ENCODE measurements at places on chromosomes 6 and 20.

- DNase-seq = no peak
Measured at GRCh38 chr6:761997-762396, 69.1 kb upstream of the EXOC2 start.

GRCh38 chr20:34525342-34525708 is 9.1 kb downstream of the DYNLRB1 start:
- DNase-seq = no peak

DNA sequence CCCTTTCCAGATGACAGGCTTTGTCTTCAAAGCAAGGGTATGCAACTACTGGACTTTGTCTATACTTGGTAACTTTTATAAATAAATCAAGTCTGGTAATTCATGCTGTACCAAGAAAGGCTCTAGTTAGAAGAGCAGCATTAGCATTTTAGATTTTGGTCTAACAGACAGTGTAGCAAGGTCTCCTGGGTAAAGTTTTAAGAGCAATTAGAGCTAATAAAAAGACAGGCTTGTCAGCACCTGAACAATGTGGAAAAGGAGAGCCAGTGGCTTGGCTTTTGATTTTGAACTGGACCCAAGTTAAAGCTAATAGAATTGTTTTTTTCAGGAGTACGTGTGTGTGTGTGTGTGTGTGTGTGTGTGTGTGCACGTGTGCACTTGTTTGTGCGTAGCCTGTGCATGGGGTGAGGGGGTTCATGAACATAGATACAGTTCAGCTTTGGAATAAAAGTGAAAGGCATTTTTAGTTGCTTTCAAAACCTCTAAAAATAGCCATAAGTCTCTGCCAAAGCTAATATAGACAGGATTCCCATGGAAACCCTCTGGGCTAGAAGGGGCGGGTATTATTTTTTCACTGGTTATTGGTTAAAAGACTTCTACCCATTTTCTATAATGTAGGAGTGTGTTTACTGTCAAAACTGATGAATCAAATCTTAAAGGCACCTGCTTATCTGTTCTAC is 138.4 kb downstream of the KCNQ5 start:
- DNase-seq = no peak

DNA sequence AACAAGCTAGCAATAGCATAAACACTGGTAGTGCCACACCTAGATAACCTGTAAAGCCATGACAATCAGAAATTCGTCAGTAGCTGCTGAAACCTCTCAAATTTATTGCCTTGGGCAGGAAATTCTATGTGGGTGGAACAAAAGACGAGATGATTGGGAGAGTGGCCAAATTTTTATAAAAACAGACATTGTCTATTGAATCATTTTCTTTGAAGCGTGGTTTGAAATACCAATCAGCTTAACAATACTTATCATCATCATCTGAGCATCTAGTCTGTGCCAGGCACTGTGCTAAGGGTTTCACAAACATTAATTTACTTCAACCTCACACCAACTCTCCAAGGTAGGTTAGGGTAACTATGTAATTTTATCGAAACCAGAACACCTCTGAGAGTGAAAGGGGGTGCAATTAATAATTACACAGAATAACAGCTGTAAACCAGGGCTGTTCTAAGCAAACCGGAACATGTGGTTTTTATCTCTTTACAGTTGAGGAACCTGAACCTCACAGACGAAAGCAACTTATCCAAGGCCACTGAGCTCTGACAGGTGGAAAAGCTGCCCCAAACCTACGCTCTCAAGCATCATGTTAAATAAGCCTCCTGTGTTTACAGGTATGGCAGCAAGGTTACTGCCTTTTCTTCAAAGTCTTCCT is 43.4 kb downstream of the NHSL1 start:
- DNase-seq = no peak

GRCh38 chr20:17910828-17911294 is 57.7 kb downstream of the SNX5 start:
- DNase-seq = no peak

- no peak for DNase-seq
Measured at GRCh38 chr20:19223640-19224039, 11.2 kb downstream of the SLC24A3 start.

GRCh38 chr6:14095437-14095836 is 22.1 kb upstream of the CD83 start:
- no peak for DNase-seq

DNA sequence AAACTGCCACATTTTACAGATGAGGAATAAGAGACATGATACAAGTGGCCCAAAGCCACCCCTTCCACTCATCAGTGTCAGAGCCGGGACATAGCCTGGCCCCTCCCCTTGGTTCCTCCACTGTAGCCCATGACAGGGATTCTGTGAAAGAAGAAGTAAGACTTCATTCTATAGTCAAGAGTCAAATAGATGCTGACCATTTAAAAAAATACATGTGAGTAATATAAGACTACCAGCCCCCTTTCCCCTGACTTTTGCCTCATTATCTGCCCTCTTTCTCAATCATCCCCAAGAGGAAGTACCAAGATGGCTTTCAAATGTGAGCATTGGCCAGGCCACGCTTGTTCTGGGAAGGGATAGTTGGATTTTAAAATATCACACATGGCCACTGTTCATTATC is 57.8 kb upstream of the TAB2 start:
- no peak for DNase-seq

DNA sequence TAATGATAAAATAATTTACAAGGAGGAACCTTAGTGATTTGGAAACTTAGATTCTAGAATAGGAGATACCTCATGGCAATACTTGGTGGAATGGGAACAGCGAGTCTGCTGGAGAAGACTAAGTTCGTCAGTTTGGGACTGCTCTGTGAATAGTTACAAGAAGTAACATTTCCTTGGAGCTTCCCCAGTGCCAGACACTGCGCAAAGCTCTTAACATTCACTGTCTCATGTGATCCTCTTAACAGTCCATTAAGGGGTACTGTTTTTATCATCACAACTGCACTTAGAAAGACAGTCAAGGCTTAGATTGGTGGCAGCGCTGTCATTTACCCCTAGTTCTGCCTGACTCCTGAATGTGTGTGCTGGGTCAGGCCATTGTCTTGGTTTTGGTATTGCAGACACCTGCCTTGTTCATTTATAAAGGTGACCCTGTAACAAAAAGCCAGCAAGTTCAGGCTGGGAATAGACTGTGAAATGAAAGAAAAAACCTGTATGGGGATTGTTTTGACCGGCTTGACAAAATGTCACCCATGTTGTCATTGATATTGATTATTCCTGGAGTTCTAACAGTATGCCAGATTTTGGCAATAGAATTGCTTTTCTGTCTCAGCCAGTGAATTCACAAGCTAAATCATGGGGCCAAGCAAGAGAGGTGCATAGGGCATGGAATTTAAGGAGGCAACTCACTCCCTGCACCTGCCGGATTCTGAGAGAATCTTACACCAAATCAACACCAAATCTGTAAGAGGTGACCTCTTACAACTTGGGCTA is 118.4 kb downstream of the SASH1 start:
- no peak for DNase-seq

- DNase-seq = no peak
Measured at GRCh38 chr6:166596776-166597507, 10.5 kb upstream of the RAMACL start.

- DNase-seq = no peak
Measured at GRCh38 chr6:35427851-35428321, 24.3 kb upstream of the FANCE start.

- no peak for DNase-seq
Measured at GRCh38 chr6:132843316-132844035, 29.1 kb downstream of the RPS12 start.

DNA sequence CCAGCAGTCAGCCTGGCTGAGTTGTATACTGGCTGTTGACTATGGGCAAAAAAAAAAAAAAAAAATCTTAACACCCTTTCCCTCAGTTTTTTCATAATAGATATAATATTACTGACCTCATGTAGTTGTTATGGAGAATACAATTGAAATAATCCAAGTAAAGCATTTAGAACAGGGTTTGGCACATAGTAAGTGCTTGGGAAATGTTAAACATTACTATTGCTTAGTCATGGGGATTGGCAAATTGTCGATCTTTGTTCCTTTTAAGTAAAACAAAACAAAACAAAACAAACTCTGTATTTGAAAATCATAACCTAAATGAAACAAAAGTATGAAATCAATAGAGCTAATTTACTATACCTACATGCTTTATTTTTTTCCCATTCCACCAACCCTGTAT is 458.4 kb downstream of the GRIK2 start:
- no peak for DNase-seq

- no peak for DNase-seq
Measured at GRCh38 chr6:54204921-54205591, 93.8 kb downstream of the MLIP start.

DNA sequence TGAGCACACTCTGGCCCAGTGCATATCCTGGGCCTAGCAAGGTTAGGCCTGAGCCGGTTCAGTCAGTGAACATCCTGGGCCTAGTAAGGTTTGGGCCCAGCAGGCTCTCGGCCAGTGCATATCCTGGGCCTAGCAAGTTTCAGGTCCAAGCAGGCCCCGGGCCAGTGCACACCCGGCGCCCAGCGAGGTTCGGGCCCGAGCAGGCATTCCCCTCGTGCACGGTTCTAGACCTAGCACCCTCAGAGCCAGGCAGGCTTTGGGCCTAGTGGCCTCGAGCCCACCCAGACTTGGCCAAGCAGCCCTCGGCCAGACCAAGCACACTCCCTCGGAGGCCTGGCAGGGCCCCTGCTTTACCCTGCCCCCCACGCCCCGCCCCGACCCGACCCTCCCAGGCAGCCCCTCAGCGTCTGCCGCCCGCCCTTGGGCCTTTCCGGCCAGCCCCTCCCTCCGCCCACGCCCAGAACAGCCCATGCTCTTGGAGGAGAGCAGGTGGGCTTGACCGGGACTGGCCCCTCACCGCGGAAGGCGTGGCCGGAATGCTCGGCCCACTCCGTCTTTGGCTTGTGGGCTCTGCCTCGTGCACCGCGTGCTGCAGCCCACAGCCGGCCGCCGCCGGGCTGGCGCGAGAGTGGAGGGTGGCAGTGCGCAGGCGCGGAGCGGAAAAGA is at the start of gene CTCFL:
TSS of gene CTCFL (minus strand) at position 630 of the 666 bp plus-strand sequence. CDS start 935 bp downstream, outside the sequence.
- DNase-seq = no peak

GRCh38 chr6:33860706-33861474 is 57.1 kb upstream of the MLN start:
- DNase-seq = no peak

DNA sequence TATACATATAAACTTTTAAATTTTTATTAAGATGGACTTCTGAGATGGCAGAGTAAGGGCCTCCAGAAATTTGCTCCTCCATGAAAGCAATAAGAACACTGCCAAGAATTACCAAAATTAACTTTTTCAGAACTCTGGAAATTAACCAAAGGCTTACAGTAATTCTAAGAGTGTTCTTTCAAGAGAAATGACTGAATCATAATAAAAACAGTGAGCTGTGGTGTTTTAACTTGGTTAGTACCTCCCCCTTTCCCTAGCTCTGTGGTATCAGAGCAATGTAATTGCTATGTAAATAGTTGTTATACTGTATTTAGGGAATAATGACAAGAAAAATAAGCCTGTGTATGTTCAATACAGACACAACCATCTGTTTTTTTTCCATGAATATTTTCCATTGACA is 19.0 kb downstream of the HECA start:
- no peak for DNase-seq

DNA sequence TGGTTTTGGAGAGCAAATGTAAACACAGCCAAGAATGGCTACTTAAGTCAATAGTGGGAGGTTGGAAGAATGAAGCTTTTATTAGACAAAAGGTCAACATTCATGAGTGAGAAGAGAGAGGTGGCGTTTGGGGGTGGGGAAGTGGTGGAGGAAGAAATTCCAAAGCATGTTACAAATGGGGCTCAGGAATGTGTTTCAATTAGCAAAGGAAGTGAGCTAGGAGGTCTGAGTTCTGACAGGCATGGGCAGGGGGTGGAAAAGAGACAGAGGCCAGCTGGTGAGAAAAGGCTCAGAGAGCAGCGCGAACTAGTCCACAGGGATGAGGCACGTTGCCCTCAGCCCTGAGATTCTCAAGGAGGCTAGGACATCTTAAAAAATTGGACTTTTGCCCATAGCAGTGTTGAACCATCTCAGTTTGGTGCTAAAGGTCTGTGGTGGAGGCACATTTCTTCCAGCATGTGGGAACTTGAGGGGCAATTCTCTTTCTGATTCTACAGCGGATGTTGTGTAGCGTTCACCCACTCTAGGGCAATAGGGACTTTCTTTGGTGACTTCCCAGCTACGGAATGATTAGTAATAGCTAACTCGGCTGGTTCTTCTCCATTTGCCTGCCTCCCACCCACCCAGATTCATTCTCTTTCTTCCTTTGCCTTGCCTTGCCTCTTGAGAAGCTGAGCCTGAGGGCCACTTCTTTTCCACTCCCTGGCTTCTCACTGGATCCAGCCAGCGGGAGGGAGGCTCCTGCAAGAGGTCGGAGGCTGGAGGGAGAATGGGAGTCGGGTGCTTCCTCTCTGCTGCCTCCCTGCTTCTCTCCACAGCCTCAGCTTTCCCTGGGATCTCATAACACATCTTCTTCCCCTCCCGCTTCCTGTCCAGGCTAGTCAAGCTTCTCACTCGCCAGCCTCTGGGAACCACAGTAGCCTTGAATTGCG is 45.1 kb upstream of the NEDD9 start:
- DNase-seq = no peak

DNA sequence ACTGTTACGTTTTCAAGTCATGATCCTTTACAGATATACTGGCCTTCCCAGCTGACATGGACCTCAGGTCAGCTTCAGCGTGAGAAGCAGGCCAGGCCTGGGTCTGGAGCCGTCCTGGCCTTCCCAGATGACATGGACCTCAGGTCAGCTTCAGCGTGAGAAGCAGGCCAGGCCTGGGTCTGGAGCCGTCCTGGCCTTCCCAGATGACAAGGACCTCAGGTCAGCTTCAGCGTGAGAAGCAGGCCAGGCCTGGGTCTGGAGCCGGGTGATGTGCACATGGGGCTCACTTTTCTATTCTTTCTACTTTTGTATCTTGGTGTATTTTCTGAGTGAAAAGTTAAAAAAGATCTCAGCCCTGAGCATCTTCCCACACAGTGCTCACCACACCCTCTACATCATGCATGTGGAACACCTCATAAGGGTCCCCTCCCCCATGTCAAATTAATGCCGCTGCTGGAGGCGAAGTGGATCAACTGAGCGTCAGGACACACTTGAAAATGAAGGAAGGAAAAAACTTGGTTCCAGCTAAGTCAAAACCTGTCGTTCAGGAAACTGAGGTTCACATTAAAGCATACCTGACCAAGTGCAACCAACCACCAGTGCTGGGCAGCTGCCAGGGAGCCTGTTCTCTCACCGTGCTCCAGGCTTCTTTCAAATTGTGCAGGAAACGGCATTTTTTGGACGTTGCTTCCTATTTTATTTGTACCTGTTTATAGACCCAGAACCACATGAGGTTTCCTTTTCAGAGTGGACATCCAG is 32.2 kb downstream of the KIF25 start:
- no peak for DNase-seq

Measured in NCI-H187 (cell line).